ENCODE measurements at places on chromosomes 12 and 14. TPM values are rescaled to one million over a fixed set of nuclear protein-coding genes. Genes with fewer than 3 reads are reported as not detected.

Gene LRFN5
- total RNA-seq, result not detected

DNA sequence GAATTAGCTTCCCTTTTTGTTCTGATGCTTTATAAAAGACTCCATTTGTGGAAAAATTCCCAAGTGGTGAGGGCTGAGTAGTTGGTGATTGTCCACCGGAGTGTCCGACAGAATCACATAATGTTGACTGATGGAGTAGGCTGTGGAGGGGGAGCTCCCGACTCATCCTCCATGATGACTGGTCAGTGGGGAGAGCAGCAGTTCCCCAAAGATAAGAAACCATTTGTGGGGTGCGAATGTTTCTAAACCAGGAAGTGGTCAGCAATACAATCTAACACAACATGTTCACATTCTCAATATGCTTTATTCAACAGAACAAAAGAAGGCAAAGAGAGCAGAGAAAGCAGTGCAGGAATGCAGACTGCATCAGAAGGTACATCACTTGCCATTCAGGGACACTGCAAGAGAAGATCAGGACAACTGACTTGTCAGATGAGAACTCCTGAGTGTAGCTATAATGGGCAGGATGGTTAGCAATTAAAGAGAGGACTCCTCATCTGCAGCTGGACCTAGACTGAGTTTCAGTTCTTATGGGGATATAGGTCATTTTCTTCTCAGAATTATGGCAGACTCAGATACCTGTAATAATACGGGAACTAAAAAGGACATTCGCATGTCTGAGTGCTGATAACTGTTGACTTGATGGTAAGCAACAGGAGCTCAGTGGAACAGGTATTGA, 5.4 kb downstream of the KRT6B start:
- DNase-seq, result no peak
- peaks cover 50% of the 10 kb centered on the region for H3K27me3 ChIP-seq
- no peak overlapping the region for H3K27ac ChIP-seq
- H3K4me3 ChIP-seq, result no peak overlapping the region
- peaks cover 9% of the 10 kb centered on the region for H3K4me1 ChIP-seq

- DNase-seq, result no peak
- no peak overlapping the region for H3K4me3 ChIP-seq
- peaks cover 13% of the 10 kb centered on the region for H3K27me3 ChIP-seq
- H3K36me3 ChIP-seq, result no peaks in the 10 kb centered on the region
Measured at GRCh38 chr12:2353281-2353680, 300.5 kb downstream of the CACNA1C start.

DNA sequence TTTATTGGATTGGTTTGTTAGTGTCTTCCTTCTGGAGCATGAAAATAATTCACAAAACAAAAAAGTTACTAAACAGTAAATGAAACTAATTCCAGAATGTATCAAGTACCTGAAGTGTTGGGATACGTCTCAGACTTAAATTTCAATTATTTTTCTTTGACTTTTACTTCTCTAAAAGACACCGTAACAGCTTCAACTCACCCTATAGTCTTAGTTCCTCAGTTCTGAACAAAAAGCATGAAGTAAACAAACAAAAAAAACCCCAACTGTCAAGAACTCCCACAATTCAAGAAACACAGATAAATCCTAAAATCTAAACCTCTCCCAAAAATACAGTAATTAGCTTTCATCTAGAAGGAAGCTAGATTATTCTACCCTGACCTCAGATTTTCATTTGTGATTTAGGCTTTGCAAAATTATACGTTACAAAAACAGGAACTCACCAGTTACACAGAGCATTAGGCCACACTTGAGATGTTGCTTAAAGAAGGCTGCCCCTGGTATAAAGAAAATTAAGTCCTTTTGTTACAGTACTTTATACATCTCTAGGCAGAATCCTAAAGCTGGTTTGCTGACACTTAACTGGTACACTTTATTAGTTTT, 10.2 kb downstream of the HEATR5A start:
- DNase-seq, result no peak
- no peak overlapping the region for H3K4me3 ChIP-seq
- H3K27me3 ChIP-seq, result no peaks in the 10 kb centered on the region
- H3K4me1 ChIP-seq, result peaks cover 7% of the 10 kb centered on the region
- no peak overlapping the region for H3K27ac ChIP-seq

Gene ERP27
- 10.1 TPM for total RNA-seq

Gene SYNE2
- 245 TPM for total RNA-seq

Gene TEX52
- not detected for total RNA-seq

DNA sequence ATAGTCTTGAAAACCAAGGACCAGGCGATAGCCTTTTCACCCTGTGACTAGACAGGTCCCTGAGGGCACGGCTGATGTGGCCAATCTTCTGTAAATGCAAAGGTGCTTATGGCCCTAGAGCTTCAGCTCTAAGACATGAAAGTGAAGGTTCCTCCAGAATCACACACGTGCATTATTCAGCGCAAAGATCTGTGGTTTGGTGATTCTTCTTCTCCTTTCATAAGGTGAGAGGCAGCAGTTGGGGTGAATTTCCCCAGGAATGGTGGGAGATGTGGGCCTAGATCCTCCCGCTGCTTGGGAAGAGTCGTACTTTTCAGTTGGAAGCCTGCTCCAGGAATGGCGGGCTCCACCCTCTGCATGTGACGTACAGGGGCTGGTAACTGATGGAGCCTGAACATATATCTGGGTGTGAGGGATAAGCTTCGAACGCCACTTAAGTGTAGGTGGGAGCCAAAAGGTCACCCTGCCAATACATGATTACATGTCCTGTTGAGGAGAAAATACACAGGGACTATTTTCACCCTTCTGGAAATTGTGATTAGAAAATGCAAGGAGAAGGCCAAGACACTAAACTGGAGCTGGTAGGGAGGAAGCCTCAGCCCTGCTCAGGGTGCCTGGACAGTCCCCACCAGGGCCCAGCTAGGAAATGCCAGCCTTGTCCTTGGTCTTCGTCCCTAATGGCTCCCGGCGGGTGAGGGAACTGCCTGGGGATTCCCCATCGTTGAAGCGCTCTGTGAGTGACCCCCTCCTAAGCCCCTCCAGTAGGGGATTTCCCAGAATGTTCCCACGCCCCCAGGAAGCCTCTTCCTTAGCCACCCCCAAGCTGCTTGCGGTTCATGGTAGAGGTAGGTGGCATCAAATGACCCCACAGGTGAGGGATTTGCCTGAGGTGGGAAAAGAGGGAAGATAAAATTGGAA, 17.6 kb downstream of the BATF start:
- no peak for DNase-seq
- peaks cover 17% of the 10 kb centered on the region for H3K36me3 ChIP-seq
- H3K4me1 ChIP-seq, result peaks cover 57% of the 10 kb centered on the region
- no peak overlapping the region for H3K4me3 ChIP-seq

- DNase-seq, result no peak
- peaks cover 17% of the 10 kb centered on the region for H3K4me1 ChIP-seq
- no peak overlapping the region for H3K27ac ChIP-seq
- peaks cover 2% of the 10 kb centered on the region for H3K27me3 ChIP-seq
- no peaks in the 10 kb centered on the region for H3K36me3 ChIP-seq
Measured at GRCh38 chr14:21083565-21084325, 13.6 kb downstream of the ARHGEF40 start.

GRCh38 chr14:38201137-38201828, 6.4 kb upstream of the SSTR1 start:
- DNase-seq, result no peak
- H3K4me3 ChIP-seq, result no peak overlapping the region
- H3K27me3 ChIP-seq, result peaks cover 11% of the 10 kb centered on the region
- no peaks in the 10 kb centered on the region for H3K4me1 ChIP-seq

Gene SPTB
- total RNA-seq, result not detected

GRCh38 chr14:104926619-104927431, 2.1 kb downstream of the PLD4 start:
- no peak for DNase-seq
- no peaks in the 10 kb centered on the region for H3K36me3 ChIP-seq
- H3K4me3 ChIP-seq, result no peak overlapping the region
- no peaks in the 10 kb centered on the region for H3K27me3 ChIP-seq
- no peaks in the 10 kb centered on the region for H3K4me1 ChIP-seq

GRCh38 chr12:32332446-32332845, 66.9 kb upstream of the FGD4 start:
- no peak overlapping the region for H3K27ac ChIP-seq
- peaks cover 2% of the 10 kb centered on the region for H3K4me1 ChIP-seq
- H3K4me3 ChIP-seq, result no peak overlapping the region

DNA sequence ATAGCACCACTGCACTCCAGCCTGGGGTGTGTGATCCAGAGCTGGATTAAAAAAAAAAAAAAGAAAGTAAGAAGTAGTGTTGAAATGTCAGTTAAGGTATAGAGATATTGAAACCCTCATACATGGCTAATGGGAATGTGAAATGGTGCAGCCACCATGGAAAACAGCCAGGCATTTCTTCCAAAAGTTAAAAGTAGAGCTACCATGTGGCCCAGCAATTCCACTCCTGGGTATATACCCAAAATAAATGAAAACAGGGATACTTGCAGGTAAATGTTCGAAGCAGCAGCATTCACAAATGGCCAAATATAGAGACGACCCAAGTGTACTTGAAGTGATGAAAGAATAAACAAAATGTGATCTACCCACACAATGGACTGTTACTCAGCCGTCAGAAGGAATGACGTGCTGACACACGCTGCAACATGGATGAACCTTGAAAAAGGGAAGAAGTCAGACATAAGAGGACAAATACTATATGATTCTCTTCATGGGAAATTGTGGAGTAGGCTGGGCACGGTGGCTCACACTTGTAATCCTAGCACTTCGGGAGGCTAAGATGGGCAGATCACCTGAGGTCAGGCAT, 15.2 kb downstream of the IL31 start:
- no peak overlapping the region for H3K4me3 ChIP-seq
- H3K36me3 ChIP-seq, result no peaks in the 10 kb centered on the region
- H3K27ac ChIP-seq, result no peak overlapping the region
- H3K27me3 ChIP-seq, result no peaks in the 10 kb centered on the region
- peaks cover 10% of the 10 kb centered on the region for H3K4me1 ChIP-seq
- no peak for DNase-seq

Gene ADCY6
- not detected for total RNA-seq

GRCh38 chr14:68305738-68306137, 486.2 kb downstream of the RAD51B start:
- peaks cover 7% of the 10 kb centered on the region for H3K4me1 ChIP-seq
- H3K27ac ChIP-seq, result no peak overlapping the region
- H3K4me3 ChIP-seq, result no peak overlapping the region
- no peak for DNase-seq

Gene SYNE3
- total RNA-seq, result 79.0 TPM

- no peaks in the 10 kb centered on the region for H3K4me1 ChIP-seq
- DNase-seq, result no peak
- H3K36me3 ChIP-seq, result no peaks in the 10 kb centered on the region
- no peak overlapping the region for H3K4me3 ChIP-seq
Measured at GRCh38 chr12:52517005-52517835, 3.0 kb downstream of the KRT5 start.

DNA sequence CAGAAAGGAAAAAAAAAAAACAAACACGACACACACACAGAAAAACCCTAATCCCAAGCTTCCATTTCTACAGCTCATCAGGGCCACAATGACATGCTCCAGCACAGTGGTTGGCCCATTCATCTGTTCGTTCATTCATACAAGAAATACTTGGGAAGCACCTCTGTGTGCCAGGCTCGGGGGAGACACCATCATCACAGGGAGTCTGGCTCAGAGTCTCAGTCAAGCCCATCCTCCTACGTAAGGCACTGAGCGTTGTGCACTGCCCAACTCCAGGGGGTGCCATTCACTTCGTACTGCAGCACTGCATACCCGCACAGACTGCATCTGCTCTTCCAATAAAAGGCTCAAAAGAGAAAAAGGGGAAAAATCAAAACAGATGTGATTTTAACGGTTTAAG, 15.3 kb downstream of the VPS37B start:
- H3K4me3 ChIP-seq, result no peak overlapping the region
- H3K36me3 ChIP-seq, result peaks cover 27% of the 10 kb centered on the region
- H3K27ac ChIP-seq, result no peak overlapping the region
- no peaks in the 10 kb centered on the region for H3K27me3 ChIP-seq
- DNase-seq, result no peak

GRCh38 chr12:49956663-49957569, 4.8 kb upstream of the AQP5 start:
- peaks cover 4% of the 10 kb centered on the region for H3K4me1 ChIP-seq
- H3K27ac ChIP-seq, result no peak overlapping the region
- H3K27me3 ChIP-seq, result peaks cover 76% of the 10 kb centered on the region
- no peak overlapping the region for H3K4me3 ChIP-seq
- DNase-seq, result no peak

GRCh38 chr12:110001596-110001995, 2.4 kb downstream of the ANKRD13A start:
- no peak overlapping the region for H3K27ac ChIP-seq
- H3K4me1 ChIP-seq, result peaks cover 53% of the 10 kb centered on the region
- DNase-seq, result no peak
- peaks cover 24% of the 10 kb centered on the region for H3K36me3 ChIP-seq

GRCh38 chr14:93185349-93185720, 218 bp downstream of the LYSET start:
- no peaks in the 10 kb centered on the region for H3K27me3 ChIP-seq
- peaks cover 13% of the 10 kb centered on the region for H3K36me3 ChIP-seq
- DNase-seq, result no peak
- H3K4me3 ChIP-seq, result peak overlapping the region; percentile 91
- peaks cover 28% of the 10 kb centered on the region for H3K4me1 ChIP-seq

DNA sequence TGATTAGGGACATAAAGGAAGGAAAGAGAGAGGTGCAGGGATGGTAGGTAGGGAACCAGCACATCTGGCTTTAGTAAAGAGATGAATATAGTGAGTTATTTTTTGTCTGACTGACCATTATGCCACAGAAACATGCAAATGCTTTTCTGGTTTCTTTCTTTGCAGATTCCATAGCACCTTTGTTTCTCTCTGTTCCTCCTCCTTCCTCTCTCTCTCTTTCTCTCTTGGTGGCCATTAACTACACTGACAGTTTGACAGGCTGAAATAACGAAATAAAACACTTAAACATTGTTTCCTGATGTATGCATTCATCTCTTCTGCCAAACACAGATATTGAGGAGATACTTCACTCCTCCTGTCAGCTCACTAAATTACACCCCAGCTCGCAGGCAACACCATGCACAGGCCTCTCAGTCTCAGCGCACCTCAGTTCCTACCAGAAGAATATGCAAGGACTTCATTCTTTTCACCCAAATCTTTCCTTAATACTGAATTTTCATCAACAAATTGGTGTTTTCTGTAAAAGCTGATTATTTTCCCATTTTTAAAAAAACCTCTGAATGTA, 406.9 kb upstream of the SOX5 start:
- H3K27ac ChIP-seq, result no peak overlapping the region
- no peak for DNase-seq
- no peaks in the 10 kb centered on the region for H3K27me3 ChIP-seq
- H3K36me3 ChIP-seq, result no peaks in the 10 kb centered on the region
- no peaks in the 10 kb centered on the region for H3K4me1 ChIP-seq

GRCh38 chr12:25653487-25654175, 100.5 kb upstream of the LMNTD1 start:
- peaks cover 5% of the 10 kb centered on the region for H3K36me3 ChIP-seq
- no peak for DNase-seq
- no peak overlapping the region for H3K4me3 ChIP-seq
- H3K27me3 ChIP-seq, result no peaks in the 10 kb centered on the region
- no peak overlapping the region for H3K27ac ChIP-seq

DNA sequence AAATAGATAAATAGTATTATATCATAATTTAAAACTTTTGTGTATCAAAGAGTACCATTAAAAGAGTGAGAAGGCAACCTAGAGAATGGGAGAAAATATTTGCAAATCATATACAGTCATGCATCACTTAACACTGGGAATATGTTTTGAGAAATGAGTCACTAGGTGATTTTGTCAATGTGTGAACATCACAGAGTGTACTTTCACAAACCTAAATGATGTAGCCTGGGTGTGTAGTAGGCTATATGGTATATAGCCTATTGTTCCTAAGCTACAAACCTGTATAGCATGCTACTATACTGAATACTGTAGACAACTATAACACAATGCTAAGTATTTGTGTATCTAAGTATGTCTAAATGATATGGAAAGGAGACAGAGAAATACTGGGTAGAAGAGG, 48.0 kb upstream of the ARID2 start:
- no peak for DNase-seq
- H3K36me3 ChIP-seq, result peaks cover 7% of the 10 kb centered on the region
- H3K27ac ChIP-seq, result no peak overlapping the region
- H3K27me3 ChIP-seq, result no peaks in the 10 kb centered on the region
- H3K4me3 ChIP-seq, result no peak overlapping the region
- H3K4me1 ChIP-seq, result peaks cover 16% of the 10 kb centered on the region
